ENCODE measurements at places on chromosomes 3 and 15.

DNA sequence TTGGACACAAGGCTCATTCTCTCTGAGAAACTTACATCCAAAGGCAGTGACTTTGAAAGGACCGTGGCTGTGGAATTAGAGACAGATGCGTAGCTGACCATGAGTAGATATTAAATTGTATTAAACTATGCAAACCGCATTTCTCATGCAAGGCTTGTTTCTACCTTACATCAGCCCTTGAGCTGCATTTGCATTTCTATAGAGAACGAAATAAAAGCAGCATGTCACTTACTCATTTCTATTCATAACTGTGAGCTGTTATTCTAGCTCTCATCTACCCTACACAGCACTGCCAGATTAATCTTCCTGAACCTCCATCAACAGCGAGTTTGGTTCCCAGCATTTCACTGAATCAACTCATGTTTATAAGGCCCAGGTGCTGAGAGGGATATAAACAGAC, 72.3 kb downstream of the THSD4 start:
- no peak for DNase-seq

- no peak for DNase-seq
Measured at GRCh38 chr15:75696854-75697259, 15.8 kb downstream of the CSPG4 start.

- DNase-seq = no peak
Measured at GRCh38 chr3:45464336-45465170, 76.2 kb downstream of the LARS2 start.

GRCh38 chr15:63827113-63827512, 6.6 kb downstream of the HERC1 start:
- DNase-seq = no peak

GRCh38 chr15:89413877-89414276, 79.3 kb upstream of the POLG start:
- DNase-seq = no peak

- no peak for DNase-seq
Measured at GRCh38 chr3:20078194-20078714, 38.0 kb downstream of the KAT2B start.

DNA sequence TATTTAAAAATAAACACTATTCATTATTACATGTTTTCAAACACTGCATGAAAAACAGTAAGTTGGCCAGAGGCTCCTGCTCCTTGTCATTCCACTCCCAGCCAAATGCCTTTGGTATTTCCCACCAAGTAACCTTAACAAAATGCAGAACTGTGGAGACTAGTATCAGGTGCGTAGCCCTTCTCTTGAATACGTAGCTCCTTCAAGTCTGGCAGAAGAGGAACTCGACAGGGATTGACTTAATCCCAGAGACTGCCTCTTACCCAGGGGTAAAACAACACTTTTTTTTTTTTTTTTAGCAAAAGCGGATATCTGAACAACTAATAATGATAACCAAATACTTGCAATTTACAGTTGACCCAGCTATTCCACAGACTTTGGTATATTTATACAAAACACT, 738 bp downstream of the COMMD2 start:
- DNase-seq = no peak

GRCh38 chr3:40128166-40128565, 181.3 kb upstream of the EIF1B start:
- DNase-seq = no peak

GRCh38 chr3:110909839-110910238, 161.8 kb upstream of the NECTIN3 start:
- DNase-seq = no peak

- DNase-seq = no peak
Measured at GRCh38 chr15:83243634-83244033, 36.0 kb upstream of the HDGFL3 start.

- DNase-seq = no peak
Measured at GRCh38 chr3:136772709-136773108, 20.5 kb upstream of the STAG1 start.

- no peak for DNase-seq
Measured at GRCh38 chr15:101179341-101180153, 72.3 kb downstream of the CHSY1 start.

GRCh38 chr15:56295433-56295832, 51.8 kb upstream of the RFX7 start:
- peak; percentile 3 for DNase-seq

DNA sequence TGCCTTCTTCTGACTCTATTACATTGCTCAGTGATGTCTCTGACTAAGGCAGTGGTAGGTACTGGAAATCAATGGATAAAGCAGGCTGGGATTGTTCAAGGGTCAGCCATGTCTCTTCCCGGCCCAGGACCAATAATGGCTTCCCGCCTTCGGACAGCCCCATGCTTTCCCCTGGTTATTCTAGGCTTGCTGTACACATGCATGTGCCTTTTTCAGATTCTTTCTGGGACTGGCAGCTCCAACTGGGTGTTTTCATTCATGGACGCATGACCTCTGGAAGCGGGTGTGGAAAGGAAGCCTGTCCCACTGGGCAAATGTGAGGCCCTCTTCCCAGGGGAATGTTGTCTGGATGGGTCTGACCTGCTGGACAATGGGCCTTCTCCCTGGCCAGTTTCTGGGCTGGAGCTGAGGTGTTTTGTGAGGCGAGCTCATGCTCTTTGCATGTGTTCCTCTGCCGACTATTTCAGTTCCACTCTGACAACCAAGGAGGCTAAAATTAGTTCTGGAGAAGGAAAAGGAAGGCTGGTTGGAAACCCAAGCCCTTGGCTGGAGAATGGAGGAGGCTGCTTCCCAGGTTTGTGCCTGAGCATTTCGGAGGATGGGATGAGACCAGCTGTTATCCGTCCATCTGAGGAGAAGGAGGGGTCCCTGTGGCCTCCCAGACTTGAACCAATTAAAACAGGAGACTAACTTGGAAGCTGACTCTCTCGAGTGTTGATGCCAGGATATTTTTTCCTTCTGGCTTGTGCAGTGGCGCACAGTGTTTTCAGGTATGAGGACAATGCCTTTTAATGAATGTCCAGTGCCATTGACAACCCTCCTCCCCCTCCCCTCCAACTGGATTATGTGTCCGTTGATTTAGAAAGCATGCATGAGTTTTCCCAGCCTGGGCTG, 6.9 kb downstream of the ACVR2B start:
- DNase-seq = no peak

DNA sequence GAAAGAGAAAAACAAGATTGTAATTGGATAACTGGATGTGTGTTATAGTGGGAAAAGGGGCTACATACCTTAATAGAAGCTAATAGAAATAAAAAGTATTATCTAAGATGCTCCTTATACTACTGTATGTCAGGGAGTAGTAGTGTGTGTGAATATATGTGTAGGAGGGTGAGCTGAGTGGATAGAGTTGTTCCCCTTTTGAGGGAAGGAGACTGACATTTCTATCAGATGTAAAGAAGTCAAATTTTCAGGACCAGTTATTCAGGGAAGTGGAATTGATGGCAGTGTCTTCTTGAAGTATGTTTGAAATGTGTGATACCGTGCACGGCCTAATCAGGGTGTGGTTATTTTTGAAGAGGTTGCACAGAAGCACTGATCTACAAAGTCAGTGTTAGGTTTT, 49.1 kb downstream of the PCOLCE2 start:
- no peak for DNase-seq

- peak; percentile 81 for DNase-seq
Measured at GRCh38 chr3:127455541-127456450, 134.7 kb downstream of the TPRA1 start.

GRCh38 chr3:143427631-143428030, 308.1 kb downstream of the CHST2 start:
- DNase-seq = no peak

Data from DMS 273 treated with DMSO at 0.1 percent for 48 hours (cell line).